ENCODE measurements at places on chromosomes 7 and 10. TPM values are rescaled to one million over a fixed set of nuclear protein-coding genes. Genes with fewer than 3 reads are reported as not detected.

The GPER1 gene
- total RNA-seq = 0.78 TPM

The LMBR1 gene
- 23.4 TPM for total RNA-seq

The SKIDA1 gene
- 1.5 TPM for total RNA-seq

The ANKMY2 gene
- total RNA-seq = 14.0 TPM

The LEP gene
- not detected for total RNA-seq

The TRIL gene
- not detected for total RNA-seq

The ATOH7 gene
- 0.29 TPM for total RNA-seq

The PMS2 gene
- total RNA-seq = 16.1 TPM

The SLC39A12 gene
- not detected for total RNA-seq

The ANKRD7 gene
- total RNA-seq = 0.36 TPM

The PVRIG gene
- total RNA-seq = not detected

Measured in A549 treated with CORT108297 at 1 μM for 4 hours (cell line).